ENCODE measurements at places on chromosomes 16 and 17.

DNA sequence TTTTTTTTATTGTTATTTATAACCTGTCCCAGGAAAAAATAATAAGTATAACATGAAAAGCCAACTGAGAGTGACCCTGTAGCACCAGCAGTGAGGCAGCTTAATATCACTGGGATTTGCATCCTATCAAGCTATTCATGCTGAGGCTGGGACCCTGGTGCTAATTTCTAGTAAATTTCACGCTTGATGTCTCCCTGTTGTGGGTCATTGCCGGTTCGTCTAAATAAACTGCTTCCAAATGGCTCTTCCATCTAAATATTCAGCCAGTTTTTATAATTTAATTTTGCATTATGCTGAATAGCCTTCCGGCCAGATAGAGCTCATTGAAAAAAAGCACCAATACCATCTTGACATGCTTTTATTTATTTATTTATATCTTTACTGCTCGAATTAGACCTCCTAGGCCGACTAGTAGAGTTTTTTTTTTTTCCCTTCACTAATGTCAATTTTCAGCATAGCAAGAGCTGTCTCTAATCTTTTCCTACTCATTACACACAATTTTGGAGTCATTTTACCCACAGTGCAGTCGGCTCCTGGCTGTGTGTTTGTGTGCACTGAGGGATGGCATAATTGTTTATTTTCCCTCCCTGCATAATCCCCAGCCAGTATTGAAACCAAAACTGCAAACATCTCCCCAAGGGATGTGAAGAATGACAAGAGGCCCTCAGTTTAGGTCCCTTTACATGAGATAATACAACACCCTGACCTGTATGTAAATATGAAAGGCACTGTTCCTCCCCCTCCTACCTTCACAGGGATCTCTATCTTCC lies 168.8 kb downstream of the AATF start:
- no peak for DNase-seq

DNA sequence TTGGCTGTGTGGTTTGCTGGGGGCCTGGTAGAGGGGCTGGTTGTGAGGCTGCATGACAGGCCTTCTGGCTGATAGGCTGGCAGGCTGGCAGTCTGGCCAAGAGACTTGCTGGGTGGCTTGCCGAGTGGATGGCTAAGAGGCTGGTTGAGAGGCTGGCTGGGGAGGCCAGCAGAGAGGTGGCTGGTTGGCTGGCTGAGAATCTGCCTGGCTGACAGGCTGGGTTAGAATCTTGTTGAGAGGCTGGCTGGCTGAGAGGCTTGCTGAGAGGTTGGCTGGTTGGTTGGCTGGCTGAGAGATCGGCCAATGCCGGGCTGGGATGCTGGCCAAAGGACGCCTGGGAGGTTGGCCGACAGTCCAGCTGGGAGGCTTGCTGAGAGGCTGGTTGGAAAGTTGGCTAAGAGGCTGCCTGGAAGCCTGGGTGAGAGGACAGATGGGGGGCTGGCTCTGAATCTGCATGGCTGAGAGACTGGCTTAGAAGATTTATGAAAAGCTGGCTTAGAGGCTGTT lies 35.9 kb upstream of the ACSM2B start:
- DNase-seq: no peak

GRCh38 chr17:16254773-16255400 lies 37.9 kb downstream of the PIGL start:
- no peak for DNase-seq

- no peak for DNase-seq
These were observed 27.8 kb downstream of the ADAM11 start for GRCh38 chr17:44786551-44787081.

- no peak for DNase-seq
These were observed 140.6 kb downstream of the CDK5R1 start for GRCh38 chr17:32627239-32627996.

DNA sequence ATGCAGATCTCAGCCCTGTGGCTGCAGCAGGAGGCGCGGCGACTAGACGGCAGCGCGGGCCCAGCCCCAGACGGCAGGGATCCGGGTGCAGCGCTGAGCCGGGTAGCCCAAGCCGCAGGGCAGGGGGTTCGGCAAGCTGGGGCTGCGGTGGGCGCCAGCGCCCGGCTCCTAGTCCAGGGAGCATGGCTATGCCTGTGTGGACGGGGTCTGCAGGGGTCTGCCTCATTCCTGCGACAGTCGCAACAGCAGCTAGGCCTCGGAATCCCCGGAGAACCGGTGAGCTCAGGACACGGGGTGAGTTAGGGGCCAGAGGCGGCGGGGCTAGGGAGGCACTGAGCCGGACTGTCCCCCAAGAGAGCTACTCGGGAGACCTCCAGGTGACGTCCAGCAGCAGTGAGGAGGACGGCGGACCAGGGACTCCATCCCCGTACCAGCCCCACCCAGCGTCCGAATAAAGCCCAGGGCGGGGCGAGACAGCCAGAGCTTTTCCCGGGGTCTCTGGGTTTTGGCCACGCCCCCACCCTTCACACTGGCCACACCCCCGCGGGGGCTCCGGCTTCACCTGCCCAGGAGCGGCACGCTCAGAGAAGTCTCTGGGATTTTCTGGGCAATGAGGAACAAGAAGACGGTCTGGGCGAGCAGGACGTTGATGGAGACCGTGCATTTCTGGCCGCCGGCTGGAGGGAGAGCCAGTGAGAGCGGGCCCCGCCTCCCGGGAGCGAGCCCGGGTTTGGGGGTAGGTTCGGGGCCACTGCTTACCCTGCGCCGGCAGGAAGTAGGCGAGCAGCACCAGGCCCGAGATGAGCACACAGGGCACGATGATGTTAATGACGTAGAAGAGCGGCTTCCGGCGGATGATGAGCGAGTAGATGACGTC lies 1.1 kb downstream of the C17orf107 start:
- DNase-seq: no peak

DNA sequence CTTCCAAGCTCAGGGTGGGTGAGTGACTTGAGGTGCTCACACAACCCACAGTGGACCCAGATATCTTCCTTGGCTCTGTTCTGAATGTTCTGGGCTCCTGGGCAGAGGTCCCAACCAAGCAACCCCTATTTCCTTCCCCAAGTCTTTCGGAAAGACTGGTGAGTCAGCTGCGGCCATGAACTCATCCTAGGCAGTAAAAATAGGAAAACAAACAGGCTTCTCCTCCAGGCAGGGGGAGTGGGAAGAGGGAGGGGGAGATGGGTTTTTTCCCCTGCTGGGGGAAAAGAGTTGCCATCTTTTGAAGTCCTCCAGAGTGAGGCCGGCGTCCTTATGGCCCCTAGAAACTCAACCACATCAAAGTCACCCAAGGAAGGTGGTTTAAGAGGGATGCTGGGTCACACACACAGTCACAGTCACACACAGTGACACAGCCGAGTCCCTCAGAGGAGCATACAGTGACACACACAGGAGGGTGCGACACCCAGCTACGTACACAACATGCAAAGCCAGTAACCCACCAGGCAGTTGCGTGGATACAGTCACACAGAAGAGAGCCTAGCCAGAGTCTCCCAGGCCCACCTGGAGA lies 16.0 kb upstream of the DLX4 start:
- no peak for DNase-seq

- DNase-seq: no peak
These were observed 1.6 kb downstream of the MYO1C start for GRCh38 chr17:1490643-1491442.

DNA sequence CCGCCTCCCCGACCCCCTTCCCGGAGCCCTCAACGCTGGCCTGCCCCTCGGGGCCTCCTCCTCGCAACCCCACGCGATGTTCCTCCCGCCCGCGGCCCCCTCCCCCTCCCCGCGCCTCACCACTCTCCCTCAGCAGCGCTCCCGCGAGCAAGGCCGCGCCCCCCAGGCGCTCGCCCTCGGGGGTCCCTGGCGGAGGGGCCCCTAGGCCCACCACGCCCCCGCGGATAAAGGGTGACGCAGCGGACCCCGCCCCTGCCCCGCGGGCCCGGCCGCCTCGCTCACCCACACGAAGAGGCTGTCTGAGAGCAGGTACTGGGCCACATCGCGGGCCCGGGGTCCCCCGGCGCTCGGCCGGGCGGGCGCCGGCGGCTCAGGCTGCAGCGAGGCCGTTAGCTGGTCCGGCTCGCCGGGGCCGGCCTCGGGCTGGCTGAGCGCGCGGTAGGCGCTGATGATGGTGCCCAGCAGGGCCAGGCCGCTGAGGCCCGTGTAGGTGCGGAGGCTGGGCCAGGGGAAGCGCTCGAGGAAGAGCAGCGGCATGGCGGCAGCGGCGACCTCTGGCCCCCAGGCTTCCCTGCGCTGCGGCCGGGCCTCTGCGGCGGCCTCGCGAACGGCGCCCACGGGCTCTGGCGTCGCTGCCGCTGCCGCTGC lies 430 bp downstream of the AMFR start:
- no peak for DNase-seq

DNA sequence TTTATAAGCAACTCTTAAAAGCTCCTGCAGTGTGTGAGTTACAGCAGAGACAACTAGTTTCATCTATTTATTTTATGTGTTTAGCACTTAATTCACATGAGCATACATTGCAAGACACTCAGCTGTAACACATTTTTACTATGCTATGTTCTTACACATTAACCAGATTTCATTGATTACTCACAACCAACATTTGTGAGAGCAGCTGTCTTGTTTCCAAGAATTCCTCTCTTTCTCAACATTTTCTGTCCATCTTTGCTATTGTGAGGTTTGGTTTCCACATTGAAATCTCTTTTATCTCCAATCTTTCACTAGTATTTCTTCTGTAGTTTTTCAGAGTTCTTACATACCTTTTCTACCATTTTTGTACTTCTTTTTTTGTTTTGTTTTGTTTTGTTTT lies 51.2 kb downstream of the COPRS start:
- no peak for DNase-seq

DNA sequence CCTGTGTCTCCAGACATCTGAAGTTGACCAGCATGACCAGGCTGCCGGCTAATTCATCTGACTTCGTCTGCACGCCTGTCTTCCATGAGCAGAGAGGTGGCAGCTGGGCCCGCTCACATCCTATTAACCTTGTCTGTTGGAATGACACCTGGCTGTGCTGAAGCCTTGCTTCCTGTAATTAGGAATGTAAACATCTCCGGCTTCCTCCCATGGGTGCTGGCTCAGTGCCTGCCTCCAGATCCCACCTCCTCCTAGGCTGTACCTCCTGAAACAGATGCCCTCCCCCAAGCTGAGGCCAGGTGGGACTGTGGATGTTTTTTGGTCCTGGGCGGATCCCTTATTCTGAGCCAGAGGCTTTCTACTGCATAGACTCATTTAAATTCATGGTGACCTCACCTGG lies 296.3 kb downstream of the HS3ST4 start:
- no peak for DNase-seq

GRCh38 chr17:17892009-17892408 lies 55.2 kb upstream of the SREBF1 start:
- no peak for DNase-seq

DNA sequence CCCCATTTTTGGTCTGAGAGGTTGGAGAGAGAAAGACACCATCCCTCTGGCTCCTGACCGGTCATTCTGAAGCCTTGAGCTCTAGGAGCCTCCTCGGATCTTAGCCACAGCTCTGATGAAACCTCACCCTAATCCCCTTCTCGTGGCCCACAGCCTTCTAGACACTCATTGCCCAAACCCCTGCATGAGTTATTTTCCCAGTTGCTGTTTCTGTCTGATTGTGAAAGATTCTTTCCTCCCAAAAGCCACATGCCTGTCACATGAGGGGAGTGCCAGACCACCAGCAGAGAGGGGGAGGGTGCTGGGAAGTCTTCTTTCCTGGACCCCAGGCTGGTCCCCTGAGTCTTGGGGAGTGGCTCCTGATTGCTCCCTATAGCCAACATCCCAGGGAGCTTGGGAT lies 17.6 kb upstream of the ABR start:
- DNase-seq: peak; percentile 58

All from AG09309 (cell line).